Activated CD8-positive, alpha-beta memory T cell treated with anti-CD3 and anti-CD28 coated beads, Interleukin-2, amount 50 U/mL, for 48 hours (primary cell): ENCODE measurements at places on chromosomes 3 and 15.

GRCh38 chr15:63509056-63509954 lies 4.9 kb downstream of the USP3 start:
- no peak for DNase-seq

DNA sequence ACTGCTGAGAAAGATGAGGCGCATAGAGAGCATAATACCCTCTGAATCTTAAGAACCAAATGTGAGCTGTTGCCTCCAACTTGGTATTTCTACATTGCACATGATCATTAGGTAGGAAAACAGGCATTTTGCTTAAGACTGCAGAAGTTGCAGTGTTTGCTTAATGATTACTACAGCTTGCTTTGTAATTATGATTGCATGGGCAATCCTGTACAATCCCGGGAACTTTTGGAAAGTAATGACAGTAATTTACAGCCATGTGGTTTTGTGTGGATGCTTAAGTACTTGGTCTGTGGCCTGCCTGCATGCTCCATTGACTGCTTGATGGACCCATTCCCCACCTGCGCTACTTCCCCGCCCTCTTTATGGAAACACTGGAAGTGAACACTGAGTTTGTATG lies 301.1 kb downstream of the DIPK2A start:
- no peak for DNase-seq

GRCh38 chr15:42082141-42082540 lies 12.2 kb downstream of the PLA2G4D start:
- DNase-seq: no peak

GRCh38 chr3:48591886-48592518 lies 3.1 kb downstream of the COL7A1 start:
- DNase-seq: no peak

DNA sequence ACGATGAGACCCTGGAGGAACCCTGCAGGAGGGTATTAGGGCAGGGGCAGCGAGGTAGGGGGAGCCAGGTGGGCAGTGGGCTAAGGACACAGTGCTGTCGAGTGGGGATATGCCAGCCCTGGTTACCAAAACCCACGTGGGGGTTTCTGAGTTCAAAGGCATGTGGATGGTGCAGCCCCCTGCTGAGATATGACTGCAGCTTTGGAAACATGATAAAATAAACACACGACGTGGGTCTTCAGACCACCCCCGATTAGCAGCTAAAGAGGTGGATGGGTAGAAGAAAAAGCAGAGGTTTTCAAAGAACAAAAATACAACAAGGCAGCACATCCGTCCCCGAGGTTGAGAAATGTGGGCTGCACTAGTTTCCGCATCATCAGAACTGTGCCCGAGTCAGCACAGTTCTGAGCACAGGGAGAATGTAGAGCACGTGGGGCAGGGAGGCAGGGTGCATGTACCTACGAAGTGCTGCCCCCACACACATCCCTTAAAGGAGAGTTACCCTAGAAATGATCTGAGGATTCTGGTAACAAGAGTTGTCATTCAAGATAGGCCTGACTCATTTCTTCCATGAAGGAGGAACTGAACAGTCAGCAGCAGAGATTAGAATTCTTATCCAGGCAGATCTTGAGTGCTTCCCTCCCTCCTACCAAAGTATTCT lies 121.3 kb downstream of the RPLP1 start:
- peak; percentile 71 for DNase-seq

DNA sequence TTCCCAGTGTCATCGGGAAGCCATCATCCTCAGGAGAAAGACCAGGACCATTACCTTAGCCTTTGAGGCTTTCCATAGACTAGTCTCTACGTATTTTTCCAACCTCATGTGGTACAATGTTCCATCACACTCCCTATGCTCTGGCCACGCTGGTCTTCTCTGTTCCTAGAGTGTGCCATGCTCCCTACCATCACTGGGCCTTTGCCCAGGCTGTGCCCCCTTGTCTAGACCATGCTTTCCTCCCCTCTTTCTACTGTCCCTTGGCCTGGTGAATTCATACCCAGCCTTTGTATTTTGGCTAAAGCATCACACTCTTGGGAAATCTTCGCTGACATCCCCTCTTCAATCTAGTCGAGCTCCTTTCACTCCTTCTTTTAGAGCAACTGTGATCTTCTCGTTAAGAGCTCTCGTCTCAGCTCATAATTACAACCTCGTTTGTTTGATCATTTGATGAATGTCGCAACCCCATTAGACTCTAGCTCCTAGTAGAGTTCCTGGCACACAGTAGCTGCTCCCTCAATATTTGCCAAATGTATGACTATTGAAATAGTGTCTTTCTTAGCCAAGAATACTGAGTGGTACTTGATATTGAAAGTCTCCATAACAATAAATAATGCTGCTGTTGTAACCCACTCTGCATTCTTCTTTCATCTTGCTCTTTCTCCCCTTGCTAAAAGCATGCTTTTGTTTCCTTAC lies 100.2 kb upstream of the FAM3D start:
- no peak for DNase-seq

GRCh38 chr3:50627407-50628051 lies 10.6 kb downstream of the MAPKAPK3 start:
- DNase-seq: no peak

- no peak for DNase-seq
Observed at GRCh38 chr3:183991403-183991802, 26.3 kb downstream of the ABCC5 start.

- no peak for DNase-seq
Observed at GRCh38 chr3:181418233-181418632, 293.5 kb upstream of the SOX2 start.

DNA sequence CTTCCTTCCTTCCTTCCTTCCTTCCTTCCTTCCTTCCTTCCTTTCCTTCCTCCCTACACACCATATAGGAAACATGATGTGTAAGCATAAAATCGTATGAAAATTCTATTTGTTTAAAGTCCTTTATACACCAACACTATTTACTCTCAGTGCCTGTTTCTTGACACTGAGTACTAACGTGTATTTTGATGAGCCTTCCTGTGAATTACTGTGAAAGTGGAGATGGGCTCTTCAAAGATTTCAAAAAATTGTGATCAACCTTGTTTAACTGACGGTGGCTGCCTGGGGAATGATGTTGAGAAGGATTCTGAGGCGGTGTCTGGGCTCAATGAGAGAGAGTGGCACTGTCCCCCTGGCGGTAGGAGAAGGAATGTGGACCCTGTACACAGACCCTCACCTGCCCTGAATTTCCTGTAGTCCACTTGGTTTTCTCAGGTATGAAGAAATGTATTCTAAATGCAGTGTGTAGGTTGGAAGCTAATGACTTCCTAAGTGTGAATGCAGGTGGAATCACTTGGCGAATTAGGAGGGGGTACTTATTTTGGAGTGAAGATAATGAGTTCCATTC lies 237.9 kb downstream of the GAP43 start:
- DNase-seq: no peak

GRCh38 chr3:99686955-99687612 lies 48.7 kb downstream of the COL8A1 start:
- peak; percentile 64 for DNase-seq

DNA sequence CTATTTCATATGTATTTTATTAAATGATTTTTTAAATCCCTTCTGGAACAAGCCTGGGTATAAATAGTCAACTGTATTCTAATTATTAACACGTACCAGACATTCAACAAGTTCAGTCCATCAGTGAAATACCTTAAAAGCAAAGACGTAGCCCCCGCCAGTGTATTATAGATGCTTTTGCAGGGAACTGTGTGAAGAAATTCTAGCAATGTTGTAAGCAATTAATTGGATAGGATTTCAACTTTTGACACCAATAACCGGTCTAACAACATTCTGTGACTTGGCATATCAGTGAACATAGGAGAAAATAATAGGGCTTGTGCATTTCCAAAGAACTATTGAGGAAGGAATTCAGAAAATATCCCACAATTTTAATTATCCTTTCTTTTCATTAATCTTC lies 67.2 kb upstream of the TGFBR2 start:
- DNase-seq: no peak

DNA sequence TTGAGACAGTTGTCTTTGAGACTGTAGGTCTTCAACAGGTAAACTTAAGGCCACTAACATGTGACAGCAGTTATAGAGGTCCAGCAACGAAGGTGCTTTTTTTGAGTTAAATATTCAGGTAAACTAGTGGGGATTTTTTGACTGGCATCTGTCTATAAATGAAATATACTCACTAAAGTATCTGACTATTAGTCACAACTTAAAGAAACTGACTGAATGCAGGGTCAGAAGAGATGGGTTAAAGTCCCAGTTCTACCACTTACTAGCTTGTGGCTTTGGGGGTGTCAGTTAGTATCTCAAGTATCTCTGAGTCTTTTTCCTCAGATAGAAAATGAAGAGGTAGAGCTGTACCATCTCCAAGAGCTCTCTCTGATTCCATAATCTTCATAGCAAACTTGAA lies 18.0 kb downstream of the MIX23 start:
- no peak for DNase-seq

- DNase-seq: no peak
Observed at GRCh38 chr15:48751595-48751994, 59.3 kb downstream of the CEP152 start.

GRCh38 chr3:150975992-150976368 lies 3.5 kb upstream of the CLRN1 start:
- DNase-seq: no peak

DNA sequence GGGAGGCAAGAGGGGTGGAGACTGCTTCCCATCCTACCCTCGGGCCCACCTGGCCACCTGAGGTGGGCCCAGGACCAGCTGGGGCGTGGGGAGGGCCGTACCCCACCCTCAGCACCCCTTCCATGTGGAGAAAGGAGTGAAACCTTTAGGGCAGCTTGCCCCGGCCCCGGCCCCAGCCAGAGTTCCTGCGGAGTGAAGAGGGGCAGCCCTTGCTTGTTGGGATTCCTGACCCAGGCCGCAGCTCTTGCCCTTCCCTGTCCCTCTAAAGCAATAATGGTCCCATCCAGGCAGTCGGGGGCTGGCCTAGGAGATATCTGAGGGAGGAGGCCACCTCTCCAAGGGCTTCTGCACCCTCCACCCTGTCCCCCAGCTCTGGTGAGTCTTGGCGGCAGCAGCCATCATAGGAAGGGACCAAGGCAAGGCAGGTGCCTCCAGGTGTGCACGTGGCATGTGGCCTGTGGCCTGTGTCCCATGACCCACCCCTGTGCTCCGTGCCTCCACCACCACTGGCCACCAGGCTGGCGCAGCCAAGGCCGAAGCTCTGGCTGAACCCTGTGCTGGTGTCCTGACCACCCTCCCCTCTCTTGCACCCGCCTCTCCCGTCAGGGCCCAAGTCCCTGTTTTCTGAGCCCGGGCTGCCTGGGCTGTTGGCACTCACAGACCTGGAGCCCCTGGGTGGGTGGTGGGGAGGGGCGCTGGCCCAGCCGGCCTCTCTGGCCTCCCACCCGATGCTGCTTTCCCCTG lies 2.2 kb upstream of the FES start:
- no peak for DNase-seq

- no peak for DNase-seq
Observed at GRCh38 chr15:48604567-48604966, 40.9 kb downstream of the FBN1 start.

DNA sequence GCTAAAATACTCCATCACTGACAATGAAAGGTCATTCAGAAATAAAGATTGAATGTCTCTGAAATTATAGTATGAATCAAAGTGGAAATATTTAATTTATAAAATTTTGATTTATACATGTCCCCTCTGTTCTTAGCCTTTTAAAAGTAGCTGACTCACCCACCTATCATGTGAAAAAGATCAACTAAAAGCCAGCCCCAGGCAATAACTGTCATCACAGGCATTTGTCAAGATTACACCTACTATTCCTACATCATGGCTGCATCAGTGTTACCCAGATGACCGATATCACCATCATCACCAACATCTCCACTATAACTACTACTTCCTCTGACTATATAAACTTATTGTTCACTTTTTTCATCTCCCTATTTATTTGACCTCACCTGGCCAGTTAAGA lies 14.3 kb upstream of the PIK3R4 start:
- no peak for DNase-seq

- no peak for DNase-seq
Observed at GRCh38 chr3:186979852-186980251, 49.5 kb downstream of the ST6GAL1 start.

DNA sequence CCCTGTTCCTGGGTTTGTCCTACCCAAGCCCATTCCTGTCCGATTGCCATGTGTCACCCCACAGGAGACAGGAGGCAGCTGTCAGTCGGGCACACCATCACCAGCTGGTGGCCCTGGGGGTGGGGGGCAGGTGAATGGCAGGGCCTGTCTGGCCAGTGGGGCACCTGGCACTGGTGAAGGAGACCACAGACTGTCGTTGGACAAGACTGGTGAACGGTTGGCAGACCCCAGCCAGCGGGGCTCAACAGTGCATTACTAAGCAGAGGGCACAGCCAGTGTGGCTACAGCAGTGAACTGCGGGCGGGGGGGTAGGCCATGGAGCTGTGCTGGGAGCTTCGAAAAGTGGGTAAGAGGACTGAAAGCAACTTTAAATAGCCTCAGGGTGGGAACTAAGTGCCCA lies 2.1 kb downstream of the SEMA7A start:
- DNase-seq: peak; percentile 72

- DNase-seq: no peak
Observed at GRCh38 chr3:122052968-122053367, 2.2 kb upstream of the CD86 start.

DNA sequence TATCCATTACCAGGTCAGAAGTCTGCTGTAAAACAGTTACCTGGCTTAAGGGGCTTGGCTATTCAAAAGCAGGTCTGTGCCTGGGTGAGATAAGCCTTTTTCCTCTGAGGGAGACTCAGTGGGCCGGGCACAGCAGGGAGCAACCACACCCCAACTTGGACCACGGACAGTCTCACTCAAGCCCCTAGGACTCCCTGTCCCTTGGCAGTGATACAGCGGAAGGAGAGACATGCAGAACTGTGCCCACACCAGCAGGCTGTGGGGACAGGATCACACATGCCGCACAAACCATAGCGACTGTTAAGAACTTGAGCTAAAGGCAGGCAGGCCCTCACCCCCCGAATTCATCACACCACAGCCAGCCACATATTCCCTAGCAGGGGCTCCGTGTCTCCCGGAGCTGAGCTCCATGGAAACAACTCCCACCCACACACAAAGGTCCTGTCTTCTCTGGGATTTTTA lies 2.8 kb upstream of the GP5 start:
- no peak for DNase-seq

DNA sequence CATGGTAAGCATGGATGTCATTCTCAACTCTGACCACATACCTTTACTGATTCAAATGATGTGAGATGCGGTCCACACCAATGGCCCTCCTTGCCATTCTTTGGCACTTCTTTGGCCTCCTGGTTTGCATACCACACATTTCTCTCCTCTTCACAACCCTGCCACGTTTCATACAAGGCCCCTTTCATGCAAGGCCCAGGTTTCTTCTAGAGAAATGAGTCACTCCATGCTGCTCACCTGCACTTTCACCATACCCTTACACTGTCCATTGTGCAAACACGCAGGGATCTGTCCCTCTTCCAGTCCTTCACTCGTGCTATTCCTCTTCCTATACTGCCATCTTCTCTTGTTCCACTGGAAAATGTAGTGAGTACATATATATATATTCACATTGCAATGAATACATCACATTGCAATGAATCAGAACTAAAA lies 24.4 kb upstream of the SLC24A5 start:
- DNase-seq: no peak
